ENCODE measurements at places on chromosomes 3 and 15. TPM values are rescaled to one million over a fixed set of nuclear protein-coding genes. Genes with fewer than 3 reads are reported as not detected.

DNA sequence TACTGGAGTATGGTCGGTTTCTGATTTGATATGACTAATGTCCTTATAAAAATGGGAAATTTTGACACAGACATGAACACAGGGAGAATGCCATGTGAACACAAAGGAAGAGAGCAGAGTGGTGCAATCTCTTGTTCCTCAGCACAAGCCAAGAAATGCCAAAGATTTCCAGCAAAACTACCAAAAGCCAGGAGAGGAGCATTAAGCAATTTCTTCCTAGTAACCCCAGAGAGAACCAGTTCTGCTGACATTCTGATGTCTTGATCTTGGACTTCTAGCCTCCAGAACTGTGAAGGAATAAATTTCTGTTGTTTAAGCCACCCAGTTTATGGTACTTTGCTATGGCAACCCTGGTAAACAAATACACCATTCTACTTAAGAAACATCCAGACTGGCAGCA, 227.8 kb upstream of the MRPL3 start:
- no peak for DNase-seq

The INTS14 gene
- 38.1 TPM for polyA plus RNA-seq

DNA sequence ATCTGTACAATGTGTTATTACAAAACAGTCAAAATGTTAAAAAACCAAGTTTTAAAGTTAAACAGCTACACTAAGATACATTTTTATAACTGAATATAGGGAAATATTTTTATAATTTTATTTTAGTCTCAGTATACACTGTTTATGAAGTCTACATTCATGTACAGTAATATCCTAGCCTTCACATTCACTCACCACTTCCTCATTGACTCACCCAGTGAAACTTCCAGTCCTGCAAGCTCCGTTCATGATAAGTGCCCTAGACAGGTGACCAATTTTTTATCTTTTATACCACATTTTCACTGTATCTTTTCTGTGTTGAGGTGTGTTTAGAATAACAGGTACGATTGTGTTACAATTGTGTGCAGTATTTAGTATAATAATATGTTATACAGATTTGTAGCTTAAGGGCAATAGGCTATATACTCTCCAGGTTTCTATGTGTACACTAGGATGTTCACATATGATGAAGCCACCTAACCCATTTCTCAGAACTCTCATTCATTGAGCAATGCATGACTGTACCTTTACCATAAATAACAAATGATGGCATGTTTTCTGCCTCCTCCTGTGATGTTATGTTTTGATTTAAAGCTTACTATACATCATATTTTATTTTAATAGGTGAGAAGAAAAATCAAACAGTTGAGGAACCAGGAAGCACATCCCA, 388.4 kb upstream of the NDN start:
- DNase-seq, result no peak

The CFAP91 gene
- 0.52 TPM for polyA plus RNA-seq

The BMF gene
- polyA plus RNA-seq, result 1.6 TPM
